Activated T-helper 1 cell treated with anti-CD3 and anti-CD28 coated beads, Interleukin-12 subunit alpha, Interleukin-12 subunit beta, Interleukin-2, Interleukin-4 antibody, amounts not matched to agents 30 ng/mL and 10 ng/mL and 1 ng/mL, durations not matched to agents 14 hours and 24 hours and 36 hours (primary cell): ENCODE measurements at places on chromosomes 1 and 21.

DNA sequence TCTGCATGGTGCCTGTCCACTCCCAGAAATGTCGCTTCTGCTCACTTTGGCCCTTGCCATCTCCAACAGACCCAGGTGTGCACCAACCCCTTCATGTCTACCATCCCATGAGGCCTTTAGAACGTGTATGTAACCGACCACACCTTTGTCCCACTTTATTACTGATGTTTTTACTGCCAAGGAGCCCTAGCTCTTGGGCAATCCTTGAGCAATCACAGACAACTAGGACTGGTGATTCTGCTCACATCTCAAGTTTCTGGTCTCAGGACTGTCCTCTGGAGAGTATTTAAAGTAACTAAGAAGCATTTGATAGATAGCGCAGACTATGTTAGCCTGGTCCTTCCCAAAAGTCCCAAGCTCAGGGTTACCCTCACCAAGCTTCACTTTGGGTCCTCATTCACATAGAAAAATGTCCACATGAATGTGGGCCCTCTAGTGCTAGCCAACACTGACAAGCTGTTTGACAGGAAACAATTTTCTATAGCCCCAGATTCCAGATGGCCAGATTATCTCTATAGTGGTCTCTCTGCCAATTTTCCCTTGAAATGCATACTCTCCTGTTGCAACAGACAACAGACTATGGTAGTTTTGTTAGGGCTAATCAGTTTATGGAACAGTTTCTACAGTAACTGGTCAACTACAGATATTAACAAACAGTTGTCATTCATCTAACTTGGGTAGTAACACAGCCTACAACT lies 6.9 kb upstream of the TMEM81 start:
- peaks cover 53% of the 10 kb centered on the region for H3K36me3 ChIP-seq
- no peak overlapping the region for H3K4me3 ChIP-seq
- no peaks in the 10 kb centered on the region for H3K4me1 ChIP-seq
- H3K27me3 ChIP-seq: no peaks in the 10 kb centered on the region
- no peak for DNase-seq
- no peak overlapping the region for H3K27ac ChIP-seq

DNA sequence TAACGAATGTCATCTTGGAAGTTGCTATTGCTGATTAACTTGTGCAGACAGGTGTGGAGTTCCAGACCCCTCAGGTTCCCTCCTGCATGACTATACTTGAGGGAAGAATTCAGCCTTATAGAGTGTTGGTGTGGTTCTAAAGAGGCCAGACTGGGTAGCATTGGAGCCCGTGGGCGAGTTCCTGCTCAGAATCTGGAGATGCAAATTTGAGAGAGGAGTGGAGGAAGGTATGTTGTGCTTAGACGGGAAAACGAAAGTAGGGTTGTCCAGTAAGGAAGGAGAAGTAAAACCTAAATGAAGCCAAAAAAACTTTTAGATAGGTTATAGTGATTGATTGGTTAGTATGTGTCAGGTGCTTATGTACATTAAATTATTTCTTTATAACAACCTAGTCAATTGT lies 79.2 kb downstream of the ZNF326 start:
- H3K4me1 ChIP-seq: peaks cover 6% of the 10 kb centered on the region
- no peak for DNase-seq
- H3K36me3 ChIP-seq: no peaks in the 10 kb centered on the region
- no peak overlapping the region for H3K27ac ChIP-seq

- no peak for DNase-seq
- H3K4me3 ChIP-seq: no peak overlapping the region
- H3K27ac ChIP-seq: no peak overlapping the region
- H3K36me3 ChIP-seq: peaks cover 12% of the 10 kb centered on the region
- H3K27me3 ChIP-seq: no peaks in the 10 kb centered on the region
Observed at GRCh38 chr1:151653397-151653796, 41.5 kb downstream of the SNX27 start.

- no peak for DNase-seq
- H3K36me3 ChIP-seq: no peaks in the 10 kb centered on the region
- H3K27me3 ChIP-seq: peaks cover 10% of the 10 kb centered on the region
- no peaks in the 10 kb centered on the region for H3K4me1 ChIP-seq
- H3K4me3 ChIP-seq: no peak overlapping the region
Observed at GRCh38 chr1:160125746-160126145, 10.2 kb downstream of the ATP1A2 start.

GRCh38 chr1:76868916-76869315 lies 1.6 kb downstream of the ST6GALNAC5 start:
- no peak for DNase-seq
- H3K27me3 ChIP-seq: peaks cover 56% of the 10 kb centered on the region

GRCh38 chr1:220514256-220514655 lies 13.7 kb upstream of the MARK1 start:
- no peaks in the 10 kb centered on the region for H3K36me3 ChIP-seq
- H3K27ac ChIP-seq: no peak overlapping the region
- no peak overlapping the region for H3K4me3 ChIP-seq
- peaks cover 11% of the 10 kb centered on the region for H3K27me3 ChIP-seq
- H3K4me1 ChIP-seq: no peaks in the 10 kb centered on the region
- no peak for DNase-seq

GRCh38 chr1:87950369-87950768 lies 621.7 kb downstream of the LMO4 start:
- no peak overlapping the region for H3K27ac ChIP-seq
- peaks cover 17% of the 10 kb centered on the region for H3K27me3 ChIP-seq
- no peak for DNase-seq
- no peaks in the 10 kb centered on the region for H3K36me3 ChIP-seq
- H3K4me1 ChIP-seq: no peaks in the 10 kb centered on the region

GRCh38 chr1:167166690-167167075 lies 54.0 kb upstream of the POU2F1 start:
- no peak overlapping the region for H3K4me3 ChIP-seq
- H3K27ac ChIP-seq: no peak overlapping the region
- DNase-seq: no peak
- H3K27me3 ChIP-seq: peaks cover 30% of the 10 kb centered on the region

GRCh38 chr1:168505006-168505405 lies 38.8 kb downstream of the XCL2 start:
- no peak overlapping the region for H3K4me3 ChIP-seq
- H3K36me3 ChIP-seq: peaks cover 12% of the 10 kb centered on the region
- peaks cover 71% of the 10 kb centered on the region for H3K4me1 ChIP-seq
- H3K27me3 ChIP-seq: peaks cover 1% of the 10 kb centered on the region
- H3K27ac ChIP-seq: peak overlapping the region; percentile 4

- no peak overlapping the region for H3K27ac ChIP-seq
- H3K4me3 ChIP-seq: no peak overlapping the region
- H3K27me3 ChIP-seq: peaks cover 17% of the 10 kb centered on the region
Observed at GRCh38 chr1:55233145-55233777, 18.1 kb upstream of the USP24 start.

DNA sequence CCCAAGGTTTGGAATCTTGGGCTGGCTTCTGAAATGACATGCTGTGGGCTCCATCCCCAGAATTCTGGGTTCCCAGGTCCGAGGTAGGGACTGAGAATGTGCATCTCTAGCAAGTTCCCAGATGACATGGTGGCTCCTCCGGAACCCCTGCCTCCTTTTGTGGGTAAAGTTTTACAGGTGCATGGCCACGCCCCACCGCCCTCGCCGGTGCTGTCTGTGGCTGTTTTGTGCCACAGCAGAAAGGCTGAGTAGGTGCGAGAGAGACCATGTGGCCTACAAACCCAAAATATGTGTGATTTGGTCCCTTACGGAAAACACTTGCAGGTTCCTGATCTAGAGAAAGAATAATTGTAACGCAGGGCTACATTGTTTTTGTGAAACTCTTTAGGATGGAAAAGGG lies 30.9 kb downstream of the SKI start:
- peak overlapping the region; percentile 16 for H3K4me3 ChIP-seq
- peaks cover 21% of the 10 kb centered on the region for H3K36me3 ChIP-seq
- no peaks in the 10 kb centered on the region for H3K27me3 ChIP-seq
- peak; percentile 32 for DNase-seq
- peaks cover 46% of the 10 kb centered on the region for H3K4me1 ChIP-seq

- DNase-seq: no peak
- H3K4me1 ChIP-seq: no peaks in the 10 kb centered on the region
- no peak overlapping the region for H3K27ac ChIP-seq
- H3K4me3 ChIP-seq: no peak overlapping the region
Observed at GRCh38 chr1:37410815-37411214, 63.6 kb upstream of the ZC3H12A start.

DNA sequence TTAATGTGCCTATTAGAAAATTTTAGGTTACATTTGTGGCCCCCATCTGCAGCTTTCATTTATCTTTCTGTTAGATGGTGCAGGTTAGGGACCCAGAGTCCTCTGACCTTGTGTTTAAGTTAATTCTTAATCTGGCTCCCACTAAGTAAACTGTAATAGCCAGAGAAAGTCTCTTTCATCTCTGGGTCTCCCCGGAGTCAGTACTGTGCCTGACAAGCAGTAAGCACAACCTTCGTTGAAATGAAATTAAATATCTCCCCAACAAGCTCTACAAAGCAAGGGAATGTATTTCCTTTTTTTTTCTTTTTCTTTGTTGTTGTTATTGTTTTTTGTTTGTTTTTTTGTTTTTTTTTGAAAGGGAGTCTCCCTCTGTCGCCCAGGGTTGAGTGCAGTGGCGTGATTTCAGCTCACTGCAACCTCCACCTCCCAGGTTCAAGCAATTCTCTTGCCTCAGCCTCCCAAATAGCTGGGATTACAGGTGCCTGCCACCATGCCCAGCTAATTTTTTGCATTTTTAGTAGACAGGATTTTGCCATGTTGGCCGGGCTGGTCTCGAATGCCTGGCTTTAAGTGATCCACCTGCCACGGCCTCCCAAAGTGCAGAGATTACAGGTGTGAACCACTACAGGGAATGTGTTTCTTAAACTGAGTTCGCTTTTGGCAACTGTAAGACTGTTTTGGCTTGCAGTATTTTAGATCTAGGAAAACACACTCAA lies 81.6 kb downstream of the HHIPL2 start:
- DNase-seq: no peak
- peaks cover 27% of the 10 kb centered on the region for H3K27me3 ChIP-seq
- no peak overlapping the region for H3K4me3 ChIP-seq
- H3K27ac ChIP-seq: no peak overlapping the region
- peaks cover 12% of the 10 kb centered on the region for H3K4me1 ChIP-seq

- H3K27me3 ChIP-seq: no peaks in the 10 kb centered on the region
- no peak for DNase-seq
- H3K36me3 ChIP-seq: peaks cover 51% of the 10 kb centered on the region
Observed at GRCh38 chr1:89881415-89882058, 60.7 kb downstream of the LRRC8D start.

DNA sequence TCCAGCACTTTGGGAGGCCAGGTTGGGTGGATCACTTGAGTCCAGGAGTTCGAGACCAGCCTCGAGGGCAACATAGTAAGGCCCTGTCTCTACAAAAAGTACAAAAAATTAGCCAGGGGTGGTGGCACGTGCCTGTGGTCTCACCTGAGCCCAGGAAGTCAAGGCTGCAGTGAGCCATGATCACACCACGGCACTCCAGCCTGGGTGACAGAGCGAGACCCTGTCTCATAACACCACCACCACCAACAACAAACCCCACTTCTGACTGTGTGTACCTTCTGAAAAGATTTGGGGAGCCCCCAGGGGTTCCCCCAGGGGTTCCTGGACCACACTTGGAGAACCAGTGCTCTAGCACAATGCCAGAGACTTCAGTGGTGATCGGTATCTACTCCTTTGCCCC lies 29.9 kb downstream of the NUAK2 start:
- no peak for DNase-seq
- no peak overlapping the region for H3K27ac ChIP-seq
- no peak overlapping the region for H3K4me3 ChIP-seq
- H3K36me3 ChIP-seq: no peaks in the 10 kb centered on the region
- H3K27me3 ChIP-seq: peaks cover 8% of the 10 kb centered on the region
- H3K4me1 ChIP-seq: peaks cover 49% of the 10 kb centered on the region

GRCh38 chr1:234326497-234327366 lies 46.5 kb upstream of the COA6 start:
- peak overlapping the region; percentile 33 for H3K27ac ChIP-seq
- peaks cover 2% of the 10 kb centered on the region for H3K36me3 ChIP-seq
- H3K4me1 ChIP-seq: peaks cover 34% of the 10 kb centered on the region
- peak overlapping the region; percentile 60 for H3K4me3 ChIP-seq
- DNase-seq: peak; percentile 53
- H3K27me3 ChIP-seq: peaks cover 25% of the 10 kb centered on the region

- no peak overlapping the region for H3K27ac ChIP-seq
- H3K27me3 ChIP-seq: peaks cover 11% of the 10 kb centered on the region
- H3K4me1 ChIP-seq: peaks cover 6% of the 10 kb centered on the region
- peaks cover 2% of the 10 kb centered on the region for H3K36me3 ChIP-seq
Observed at GRCh38 chr1:33456502-33456886, 16.0 kb upstream of the ZSCAN20 start.

DNA sequence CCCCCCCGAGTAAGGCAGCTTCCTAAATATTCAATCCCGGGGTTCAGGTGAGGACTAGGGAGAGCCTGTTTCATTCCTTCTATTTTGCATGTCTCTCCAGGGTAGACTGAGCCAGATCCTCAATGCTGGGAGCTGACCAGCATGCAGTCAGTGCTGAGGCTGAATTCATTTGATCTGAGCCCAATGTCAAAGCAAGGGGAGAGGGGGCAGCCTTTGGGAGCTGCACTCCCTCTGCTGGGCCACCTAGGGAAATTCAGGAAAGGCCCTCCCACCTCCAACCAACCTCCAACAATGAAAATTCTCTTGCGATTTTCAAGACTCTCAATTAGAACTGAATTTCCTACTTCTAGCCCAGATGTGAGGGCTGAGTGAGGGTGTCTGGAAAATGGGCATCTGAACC lies 371.2 kb downstream of the NPHP4 start:
- H3K4me3 ChIP-seq: no peak overlapping the region
- no peaks in the 10 kb centered on the region for H3K36me3 ChIP-seq
- H3K4me1 ChIP-seq: no peaks in the 10 kb centered on the region
- H3K27me3 ChIP-seq: peaks cover 4% of the 10 kb centered on the region
- H3K27ac ChIP-seq: no peak overlapping the region

DNA sequence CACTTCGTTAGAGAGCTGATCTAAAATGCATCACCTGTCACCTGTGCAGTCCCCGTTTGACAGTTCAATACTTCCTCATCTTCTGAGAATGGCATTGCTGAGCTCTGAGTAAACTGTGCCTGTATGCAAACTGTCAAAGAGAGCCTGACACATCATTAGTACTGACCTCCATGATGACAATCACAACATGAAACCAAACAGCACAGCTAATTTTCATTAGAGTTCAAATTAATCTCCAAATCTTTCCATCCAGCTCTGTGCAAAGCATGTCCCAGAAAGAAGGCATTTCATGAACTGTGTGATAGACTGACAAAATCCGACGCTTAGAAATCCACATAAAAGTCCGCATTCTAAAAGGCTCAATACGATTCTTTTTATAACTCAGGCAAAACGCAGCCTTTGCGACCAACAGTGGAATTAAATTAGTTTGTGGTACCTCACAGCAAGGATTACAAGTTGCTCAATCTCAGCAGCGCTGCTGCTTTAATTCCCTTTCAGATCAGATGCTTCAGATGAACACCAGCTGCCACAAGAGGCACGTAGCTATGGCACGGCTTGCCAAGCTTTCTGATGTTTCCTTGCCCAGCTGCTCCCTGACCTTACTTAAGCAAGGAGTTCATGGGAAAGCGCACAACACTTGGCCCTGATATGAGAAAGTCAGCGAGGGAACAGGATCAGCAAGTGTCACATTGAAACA lies 765.5 kb upstream of the PRMT6 start:
- H3K4me3 ChIP-seq: no peak overlapping the region
- no peaks in the 10 kb centered on the region for H3K27me3 ChIP-seq
- H3K4me1 ChIP-seq: no peaks in the 10 kb centered on the region

- no peak overlapping the region for H3K4me3 ChIP-seq
- DNase-seq: no peak
- peaks cover 13% of the 10 kb centered on the region for H3K4me1 ChIP-seq
- H3K36me3 ChIP-seq: peaks cover 42% of the 10 kb centered on the region
Observed at GRCh38 chr1:154549202-154549770, 9.2 kb downstream of the UBE2Q1 start.

- no peak overlapping the region for H3K27ac ChIP-seq
- no peaks in the 10 kb centered on the region for H3K36me3 ChIP-seq
- H3K27me3 ChIP-seq: peaks cover 24% of the 10 kb centered on the region
- no peaks in the 10 kb centered on the region for H3K4me1 ChIP-seq
- DNase-seq: no peak
- no peak overlapping the region for H3K4me3 ChIP-seq
Observed at GRCh38 chr1:84062496-84062895, 63.6 kb upstream of the TTLL7 start.
